ENCODE measurements at places on chromosomes 2 and 18.

- no peak for DNase-seq
Observed at GRCh38 chr2:70039366-70039765, 47.9 kb upstream of the PCBP1 start.

- DNase-seq: no peak
Observed at GRCh38 chr18:32684096-32684495, 88.7 kb downstream of the KLHL14 start.

DNA sequence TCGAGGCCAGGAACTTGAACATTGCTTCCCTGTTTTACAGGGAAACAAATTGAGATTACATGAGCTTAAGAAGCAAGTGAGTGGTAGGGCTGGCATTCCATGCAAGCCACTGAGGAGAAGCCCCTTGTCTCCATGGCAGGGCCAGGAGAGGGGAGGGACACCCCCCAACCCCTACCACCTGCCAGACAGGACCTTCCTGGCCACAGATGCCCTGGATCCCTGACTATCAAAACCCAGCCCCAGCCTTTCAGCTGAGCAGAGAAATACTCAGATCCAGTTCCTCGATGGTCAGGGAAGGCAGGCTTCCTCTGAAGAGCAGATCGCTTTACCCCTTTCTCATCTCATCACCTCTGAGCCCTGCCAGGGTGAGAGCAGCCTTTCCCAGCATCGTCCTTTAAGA lies 53.8 kb upstream of the ALPP start:
- DNase-seq: no peak

GRCh38 chr18:22935431-22935830 lies 2.3 kb downstream of the RBBP8 start:
- no peak for DNase-seq

- no peak for DNase-seq
Observed at GRCh38 chr2:74991977-74992376, 33.5 kb downstream of the POLE4 start.

DNA sequence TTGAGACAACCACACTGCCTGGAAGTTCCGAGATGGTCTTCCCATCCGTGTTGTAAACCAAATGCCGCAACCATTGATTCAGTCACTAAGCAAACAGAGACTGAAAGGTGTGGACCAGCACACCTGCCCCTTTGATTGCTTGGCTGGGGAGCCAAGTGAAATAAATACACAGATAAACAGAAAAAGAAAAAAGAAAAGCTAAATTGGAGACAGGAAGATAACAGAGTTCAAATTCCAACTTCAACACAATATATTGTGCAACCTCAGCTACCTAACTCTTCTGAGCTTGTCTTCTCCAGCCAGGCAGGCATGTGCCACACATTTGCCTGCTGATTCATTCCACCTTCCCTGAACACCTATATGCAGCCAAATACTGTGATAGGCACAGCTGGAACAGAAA lies 110.9 kb downstream of the PID1 start:
- no peak for DNase-seq

GRCh38 chr2:9089831-9090230 lies 86.3 kb upstream of the MBOAT2 start:
- no peak for DNase-seq

DNA sequence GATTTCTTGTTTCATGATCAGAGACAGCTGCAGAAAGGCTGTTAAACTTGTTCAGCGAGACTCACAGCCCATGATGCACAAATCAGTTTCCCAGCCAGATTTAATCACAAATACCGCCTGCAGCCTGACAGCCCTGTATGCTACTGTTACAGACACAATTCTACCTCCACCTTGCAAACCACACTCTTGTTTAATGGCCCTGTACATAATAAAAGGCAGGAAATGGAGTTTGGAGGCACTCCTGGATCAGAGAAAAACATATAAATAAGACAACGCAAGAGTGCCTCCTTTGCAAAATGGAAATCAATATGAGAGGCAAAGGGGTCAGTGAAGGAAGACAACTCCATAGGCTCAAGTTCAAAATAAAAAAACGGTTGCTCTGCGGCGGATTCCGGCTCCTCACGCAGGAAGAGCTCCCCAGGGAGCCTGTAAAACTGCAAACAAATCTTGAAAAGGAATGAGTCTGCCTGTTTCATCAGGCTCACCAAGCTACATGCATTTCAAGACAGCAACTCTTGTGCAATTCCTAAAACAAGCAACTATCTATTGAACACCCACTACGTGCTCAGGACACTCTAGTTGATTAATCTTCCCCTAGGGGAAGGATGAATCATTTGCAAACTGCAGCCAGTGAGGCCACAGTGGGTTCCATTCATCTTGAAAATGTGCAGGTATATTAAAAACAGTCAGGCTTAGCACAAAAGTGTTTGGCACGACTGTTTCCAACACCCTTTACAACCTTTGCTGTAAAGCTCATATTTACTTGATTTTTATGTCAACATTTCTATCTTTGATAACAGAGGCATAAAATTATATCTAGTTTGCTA lies 37.5 kb downstream of the TBC1D8 start:
- DNase-seq: no peak

GRCh38 chr2:112627060-112628040 lies 18.4 kb upstream of the SLC20A1 start:
- no peak for DNase-seq

DNA sequence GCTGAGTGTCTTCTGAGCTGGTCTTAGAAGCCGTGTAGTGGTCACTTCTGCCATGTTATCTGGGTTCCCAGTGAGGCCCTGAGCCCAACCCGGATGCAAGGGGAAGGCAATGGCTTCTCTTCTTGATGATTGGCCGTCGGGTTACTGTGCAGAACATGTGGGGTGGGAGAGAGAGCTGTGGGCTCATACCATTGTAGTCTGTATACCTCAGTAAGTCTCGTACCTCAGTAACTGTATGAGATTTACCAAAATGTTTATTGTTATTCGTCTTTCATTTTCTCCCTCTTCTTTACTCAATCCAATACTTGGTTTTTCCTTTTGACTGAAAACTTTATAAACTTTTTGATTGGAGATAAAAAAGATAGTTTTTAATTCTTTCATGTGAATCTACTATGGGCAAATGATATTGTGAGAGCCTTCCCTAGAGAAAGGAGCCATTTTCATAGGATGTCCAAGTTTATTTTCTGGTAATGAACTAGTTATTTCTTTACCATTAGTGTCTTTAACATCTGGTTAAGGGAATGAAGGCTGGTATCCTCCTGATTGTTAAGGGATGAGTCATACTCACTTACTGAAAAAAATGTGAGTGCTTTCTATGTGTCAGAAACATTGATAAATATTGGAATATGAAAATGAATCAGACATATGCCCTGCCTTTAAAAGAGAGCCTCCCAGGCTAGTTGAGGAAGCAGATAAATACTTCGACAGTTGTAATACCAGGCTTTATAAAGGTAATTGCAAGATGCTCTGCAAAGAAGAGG lies 129.9 kb downstream of the PRPF40A start:
- DNase-seq: no peak

DNA sequence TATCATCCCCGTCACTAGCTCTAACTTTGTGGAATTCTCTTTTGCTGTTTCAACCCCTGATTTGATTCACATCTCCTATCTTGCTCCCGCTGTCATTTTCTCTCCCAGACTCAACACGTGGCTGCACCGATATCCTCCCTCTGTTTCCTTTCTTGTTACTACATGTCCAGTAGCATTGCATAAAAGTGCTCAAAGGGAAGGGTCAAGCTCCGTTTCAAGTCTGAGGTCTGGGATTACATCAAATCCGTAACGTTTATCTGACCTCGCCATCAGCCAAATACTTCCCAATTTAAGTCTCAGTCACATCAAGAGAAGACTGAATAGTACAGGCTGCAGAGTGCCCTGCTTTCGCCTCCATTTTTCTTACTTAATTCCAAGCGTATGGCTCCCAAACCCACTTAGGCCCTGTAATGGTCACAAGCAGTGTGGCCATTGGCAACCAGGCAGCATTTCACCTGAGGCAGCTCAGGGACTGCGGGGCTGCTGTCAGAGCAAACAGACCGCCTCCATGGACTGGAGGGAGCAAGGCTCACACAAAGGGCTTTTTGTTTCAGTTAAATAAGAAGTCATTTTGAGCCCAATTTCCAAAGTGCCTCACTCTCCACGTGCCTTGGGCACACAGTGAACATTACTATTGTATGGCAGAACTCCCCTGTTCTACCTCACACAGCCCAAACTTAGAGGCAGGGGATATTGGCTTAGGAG lies 217.8 kb downstream of the BCL11A start:
- no peak for DNase-seq

DNA sequence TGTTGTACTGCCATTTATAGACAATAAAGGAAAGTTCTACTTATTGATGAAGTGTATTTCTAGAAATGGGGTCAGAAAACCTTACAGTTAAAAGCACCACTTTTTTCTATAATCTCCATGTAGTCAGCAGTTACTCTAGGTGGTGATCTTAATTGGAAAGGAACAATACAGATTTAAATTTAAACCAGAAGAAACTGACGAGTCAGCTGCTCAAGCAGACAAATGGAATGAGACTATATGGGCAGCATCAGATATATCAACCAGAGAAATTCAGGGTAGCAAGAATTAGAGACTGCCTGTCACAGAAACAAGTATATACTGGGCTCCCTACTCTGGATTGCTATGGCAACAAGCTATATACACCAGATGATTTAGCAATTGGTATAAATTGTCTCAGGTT lies 99.6 kb upstream of the SCG2 start:
- DNase-seq: no peak

DNA sequence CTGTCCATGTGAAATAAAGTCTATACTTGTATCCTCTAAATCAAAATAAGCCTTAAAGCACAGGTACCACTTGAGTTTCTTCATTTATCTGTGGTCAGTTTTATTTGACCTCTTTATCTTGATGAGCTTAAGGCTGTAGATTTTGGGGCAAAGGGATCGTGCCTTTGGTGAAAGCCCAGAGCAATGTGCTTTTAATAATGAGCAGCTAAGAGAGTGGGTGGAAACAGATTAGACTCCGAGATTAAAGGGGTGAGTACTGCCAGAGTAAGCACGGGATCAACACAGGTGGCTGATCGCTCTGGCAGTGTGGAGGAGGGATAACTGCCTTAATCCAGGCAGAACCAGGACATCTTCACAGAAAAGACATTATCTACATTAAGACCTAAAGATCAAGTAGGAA lies 280.4 kb downstream of the TDRD15 start:
- no peak for DNase-seq

DNA sequence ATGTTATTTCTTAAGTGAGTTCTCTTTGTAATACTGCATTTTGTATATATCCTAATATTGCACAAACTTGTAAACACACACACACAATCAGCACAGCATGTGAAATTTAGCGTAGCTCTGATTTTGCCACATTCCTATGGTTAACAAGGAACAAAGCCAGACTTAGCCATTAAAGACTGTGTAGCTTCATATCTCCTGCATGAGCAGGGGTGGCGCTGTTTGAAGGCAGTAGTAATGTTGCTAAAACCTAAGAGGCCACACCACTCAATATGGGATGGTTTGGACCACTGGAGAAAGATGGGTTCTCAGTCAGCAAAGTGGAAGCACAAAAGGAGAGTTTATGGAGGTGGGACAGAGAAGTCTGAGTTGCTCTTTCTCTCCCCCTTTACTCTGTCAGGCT lies 61.1 kb upstream of the RND3 start:
- DNase-seq: no peak

GRCh38 chr2:228654707-228655106 lies 473.2 kb upstream of the SPHKAP start:
- DNase-seq: no peak

- peak; percentile 38 for DNase-seq
Observed at GRCh38 chr18:2905854-2906703, 59.3 kb downstream of the EMILIN2 start.

DNA sequence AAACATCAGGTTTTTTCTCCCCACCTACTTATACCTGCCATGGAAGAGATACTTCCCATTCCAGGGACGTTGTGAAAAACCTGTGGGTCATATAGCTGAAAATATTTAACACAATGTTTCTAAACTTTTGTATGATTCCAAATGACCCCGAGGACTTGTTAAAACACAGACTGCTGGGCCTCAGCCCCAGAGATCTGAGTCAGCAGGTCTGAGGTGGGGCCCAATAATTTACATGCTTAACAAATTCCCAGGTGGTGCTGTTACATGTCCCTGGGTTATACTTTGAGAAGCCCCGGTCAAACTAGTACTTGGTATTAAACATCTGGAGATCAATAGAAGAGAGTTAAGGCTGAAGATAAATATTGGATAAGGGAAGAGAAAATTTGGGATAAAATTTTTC lies 71.4 kb upstream of the FRZB start:
- no peak for DNase-seq

DNA sequence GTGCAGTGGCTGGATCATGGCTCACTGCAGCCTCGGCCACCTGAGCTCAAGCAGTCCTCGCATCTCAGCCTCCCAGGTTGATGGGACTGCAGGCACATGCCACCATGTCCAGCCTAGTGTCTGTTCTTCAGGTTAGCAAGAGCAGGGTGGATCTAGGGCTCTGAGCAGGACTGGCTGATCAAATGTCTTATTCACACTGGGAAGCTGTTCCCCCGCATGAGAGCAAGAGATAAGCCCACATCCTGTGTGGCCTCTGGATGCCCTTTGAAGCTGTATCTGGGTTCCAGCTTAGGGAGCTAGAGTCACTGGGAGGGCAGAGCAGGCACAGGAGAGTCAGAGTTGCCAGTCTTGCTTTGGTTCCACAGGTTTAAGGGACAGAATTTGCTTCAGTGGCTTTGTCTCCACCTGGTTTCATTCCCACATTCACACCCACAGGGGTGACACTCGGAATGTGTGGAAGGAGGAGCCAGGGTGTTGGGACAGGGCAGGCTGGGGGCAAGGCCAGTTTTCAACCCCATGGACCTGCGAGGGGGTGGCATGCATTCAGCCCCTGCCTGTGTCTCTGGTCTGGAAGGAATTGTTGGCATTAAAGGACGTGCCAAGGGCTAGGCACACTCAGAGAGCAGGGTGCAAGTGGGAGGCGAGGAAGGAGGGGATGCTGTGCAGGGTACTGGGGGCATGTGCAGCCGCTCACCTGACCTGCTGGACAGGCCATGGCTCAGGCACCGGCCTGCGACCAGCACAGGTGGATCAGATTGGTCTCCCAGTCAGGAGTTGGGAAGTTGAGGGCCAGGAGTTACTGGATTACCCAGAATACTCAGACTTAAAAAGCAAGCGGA lies 24.5 kb downstream of the PTPN18 start:
- DNase-seq: no peak

DNA sequence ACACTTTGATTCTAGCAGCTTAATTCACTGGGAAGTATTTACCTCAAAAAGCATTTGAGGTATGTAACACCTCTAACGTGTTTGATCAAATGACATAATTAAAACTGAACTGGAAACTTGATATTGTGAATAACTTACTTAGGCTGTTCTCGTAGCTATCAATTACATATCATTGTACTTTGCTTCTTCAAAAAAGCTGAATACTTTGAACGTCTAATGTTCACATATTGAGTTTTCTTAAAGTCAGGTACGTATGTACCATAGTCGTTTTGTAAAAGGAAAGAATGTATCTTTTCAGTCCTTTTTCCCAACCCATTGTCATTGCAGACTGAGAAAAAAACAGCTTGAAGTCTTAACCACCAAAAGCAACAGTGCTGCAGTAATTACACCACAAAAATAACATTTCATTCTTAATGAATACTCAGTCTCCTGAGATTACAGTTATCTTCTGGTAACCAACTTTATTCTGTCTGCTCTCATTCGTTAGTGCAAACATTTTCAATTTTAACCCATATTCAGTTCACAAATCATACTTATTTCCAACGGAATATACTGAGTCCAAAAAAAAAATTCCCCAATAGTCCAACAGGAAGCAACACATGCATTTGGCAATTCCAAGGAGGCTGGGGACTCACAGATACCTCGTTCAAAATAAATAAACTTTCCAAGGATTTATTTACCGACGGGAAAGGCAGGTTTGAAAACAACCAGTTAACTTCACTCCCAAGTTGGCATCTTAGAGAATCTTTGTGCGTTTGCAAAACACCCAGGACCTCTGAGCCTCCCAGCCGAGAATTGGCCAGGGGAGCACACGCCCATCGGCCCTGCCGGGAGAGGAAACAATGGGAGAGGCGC lies 1.1 kb downstream of the CHN1 start:
- no peak for DNase-seq

Data from activated naive CD4-positive, alpha-beta T cell treated with anti-CD3 and anti-CD28 coated beads, Interleukin-2, amount 50 U/mL, for 72 hours (primary cell).